ENCODE measurements at places on chromosomes 12 and 14.

DNA sequence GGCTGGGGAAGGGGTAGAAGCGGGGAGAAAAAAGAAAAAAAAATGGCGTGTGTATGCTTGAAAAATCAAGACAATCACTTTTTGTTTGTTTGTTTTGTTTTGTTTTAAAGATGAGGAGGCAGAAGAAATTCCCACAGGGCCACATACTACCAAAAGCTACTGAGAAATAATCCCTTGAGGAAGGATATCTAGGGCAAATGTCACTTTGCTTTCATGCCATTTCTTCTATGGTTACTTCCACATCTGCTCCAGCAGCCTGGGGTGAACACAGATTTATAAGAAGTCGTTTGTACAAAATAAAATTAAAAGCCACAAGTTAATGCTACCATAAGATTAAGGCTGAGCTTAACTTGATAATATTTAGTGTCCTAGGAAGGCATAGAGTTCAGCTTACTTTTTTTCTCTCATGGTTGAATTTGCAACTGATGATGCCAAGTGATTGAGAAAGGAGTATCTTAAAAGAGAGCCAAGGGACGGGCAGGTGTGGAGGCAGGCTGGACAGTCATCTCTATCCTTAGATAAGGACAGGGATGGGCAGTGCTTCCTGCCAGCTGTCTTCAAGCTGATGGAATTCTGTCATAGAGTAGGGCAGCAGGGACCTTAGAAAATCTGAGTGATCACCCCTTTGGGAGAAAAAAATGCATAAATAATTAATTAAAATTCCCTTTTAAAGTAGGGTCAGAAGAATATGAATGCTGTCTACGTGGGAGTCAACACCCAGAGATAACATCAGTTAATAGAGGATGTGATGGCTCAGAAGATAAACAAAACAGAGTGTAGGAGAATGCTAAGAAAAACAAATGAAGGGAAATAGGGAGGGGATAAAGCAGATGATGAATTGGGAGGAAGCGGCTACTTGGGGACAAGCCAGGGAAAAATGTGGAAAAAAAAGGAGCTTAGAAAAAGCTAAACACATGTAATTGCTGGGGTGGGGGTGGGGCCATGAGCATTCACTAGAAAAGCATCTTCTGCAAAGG is 57.1 kb downstream of the DYRK2 start:
- H3K27me3 ChIP-seq: no peaks in the 10 kb centered on the region
- no peak overlapping the region for H3K4me3 ChIP-seq
- DNase-seq: no peak
- peaks cover 9% of the 10 kb centered on the region for H3K4me1 ChIP-seq
- H3K27ac ChIP-seq: no peak overlapping the region
- H3K36me3 ChIP-seq: no peaks in the 10 kb centered on the region

DNA sequence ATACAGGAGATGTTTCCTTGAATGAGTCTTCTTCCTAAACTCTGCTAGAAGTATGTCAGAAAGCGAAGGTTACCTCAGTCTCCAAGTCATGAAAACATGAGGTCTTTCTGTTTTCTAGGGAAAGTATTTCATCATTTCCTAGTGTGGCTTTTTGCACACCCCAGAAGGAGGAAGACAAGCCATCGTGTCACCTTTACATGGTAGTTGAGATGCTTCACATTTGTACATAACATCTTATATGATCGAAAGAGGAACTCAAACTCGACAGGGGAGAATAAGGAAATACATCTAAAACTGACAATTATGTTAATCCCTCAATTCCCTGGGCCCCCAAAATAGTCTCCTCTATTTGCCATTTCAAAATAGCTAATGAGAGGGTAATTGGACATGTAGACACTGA is 214.1 kb upstream of the PLEKHG7 start:
- no peaks in the 10 kb centered on the region for H3K36me3 ChIP-seq
- DNase-seq: no peak
- H3K4me1 ChIP-seq: no peaks in the 10 kb centered on the region
- no peak overlapping the region for H3K27ac ChIP-seq
- H3K4me3 ChIP-seq: no peak overlapping the region

GRCh38 chr12:105704787-105705186 is 374.3 kb downstream of the C12orf75 start:
- peaks cover 10% of the 10 kb centered on the region for H3K4me1 ChIP-seq
- DNase-seq: no peak
- no peak overlapping the region for H3K4me3 ChIP-seq
- H3K27me3 ChIP-seq: no peaks in the 10 kb centered on the region

DNA sequence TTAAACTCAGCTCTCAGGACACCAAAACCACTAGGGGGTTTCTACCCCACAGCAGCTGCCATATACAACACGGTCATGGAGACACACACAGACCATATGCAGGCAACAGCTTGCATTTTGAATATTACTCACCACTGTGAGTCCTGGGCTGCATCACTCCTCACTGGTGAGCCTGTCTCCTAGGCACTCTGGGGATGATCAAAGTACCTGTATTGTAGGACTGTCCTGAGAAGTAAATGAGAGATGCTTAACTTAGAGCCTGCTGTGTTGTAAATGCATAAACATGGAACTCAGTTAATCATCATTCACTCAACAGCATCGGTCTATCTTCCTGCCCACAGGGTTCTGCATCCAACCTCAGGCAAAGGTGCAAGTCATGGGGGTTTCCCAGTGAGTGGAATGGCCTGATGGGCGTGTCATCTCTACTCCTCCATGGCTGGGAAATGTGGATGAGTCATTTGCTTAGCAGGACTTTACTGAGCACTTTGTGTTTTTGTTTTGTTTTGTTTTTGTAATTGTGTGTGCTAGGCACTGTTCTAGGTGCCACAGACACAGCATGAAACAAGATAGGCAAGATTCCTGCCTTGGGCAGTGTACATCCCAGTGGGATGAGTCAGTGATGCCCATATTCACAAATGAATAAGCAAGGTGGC is 1141.2 kb upstream of the TMEM132C start:
- DNase-seq: no peak
- H3K36me3 ChIP-seq: no peaks in the 10 kb centered on the region
- no peak overlapping the region for H3K27ac ChIP-seq
- no peaks in the 10 kb centered on the region for H3K4me1 ChIP-seq

DNA sequence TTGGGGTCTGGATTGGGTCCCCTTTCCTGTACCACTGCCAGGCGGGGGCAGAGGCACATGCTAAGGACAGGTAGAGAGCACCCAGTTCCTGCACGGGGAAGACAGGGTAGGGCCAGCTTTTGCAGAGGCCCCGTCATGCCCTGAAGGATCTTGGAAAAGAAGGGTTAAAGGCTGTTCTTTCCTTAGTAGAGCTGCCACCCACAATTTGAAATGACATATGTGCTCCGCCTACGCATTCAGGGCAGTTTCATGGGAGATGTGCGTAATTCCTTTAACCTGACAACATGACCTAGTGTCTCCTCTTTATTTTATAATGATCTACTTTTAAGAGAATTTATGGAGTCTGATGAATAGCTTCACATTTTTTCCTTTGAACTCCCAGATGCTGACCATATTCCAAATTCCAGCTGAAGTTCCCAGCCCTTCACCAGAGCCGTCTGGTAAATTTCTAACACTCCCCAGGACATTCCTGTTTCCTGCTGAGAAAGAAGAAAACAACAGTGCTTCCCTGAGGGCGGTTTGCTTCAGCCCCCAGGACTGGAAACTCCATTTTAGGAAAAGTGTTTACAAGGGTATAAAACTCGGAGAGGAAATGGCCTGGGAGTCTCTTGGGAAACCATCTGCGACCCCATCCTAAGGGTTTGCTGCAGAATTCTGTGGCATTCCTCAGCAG is 58.9 kb upstream of the PLEKHG3 start:
- no peaks in the 10 kb centered on the region for H3K27me3 ChIP-seq
- peak overlapping the region; percentile 58 for H3K27ac ChIP-seq

DNA sequence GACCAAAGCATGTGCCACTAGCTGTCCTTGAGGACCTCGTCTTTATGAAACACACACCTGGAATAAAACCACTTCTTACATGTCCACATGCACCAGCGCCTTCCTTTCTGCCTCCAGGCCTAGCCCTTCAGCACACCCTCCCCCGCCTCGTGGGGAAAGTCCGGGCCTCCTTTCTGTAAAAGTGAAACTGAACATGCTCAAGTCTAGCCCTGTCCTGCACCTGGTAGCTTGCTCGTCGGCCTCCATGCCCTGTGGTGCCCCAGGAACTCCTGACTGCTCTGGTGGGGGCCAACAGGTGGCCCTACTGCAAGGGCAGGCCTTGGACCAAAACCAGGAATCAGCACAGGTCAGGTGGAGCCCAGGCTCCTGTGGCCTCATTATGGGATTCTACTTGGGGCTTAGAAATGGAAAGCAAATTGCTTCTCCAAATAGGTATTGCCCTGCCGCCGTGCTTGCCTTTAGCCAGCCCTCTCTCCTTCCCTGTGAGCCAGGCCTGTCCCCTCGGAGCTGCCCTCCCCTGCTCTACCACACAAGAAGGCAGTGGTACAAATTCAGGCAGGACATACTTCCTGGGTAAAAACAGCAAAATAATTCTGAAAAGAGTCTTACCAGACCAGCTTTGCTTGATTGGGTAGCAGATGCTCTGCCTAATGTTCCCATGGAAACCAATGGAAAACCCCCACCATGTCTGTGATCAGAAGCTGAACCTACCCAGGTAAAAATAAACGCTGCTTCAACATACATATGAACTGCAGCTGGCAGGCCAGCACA is 43.5 kb downstream of the ERH start:
- no peaks in the 10 kb centered on the region for H3K27me3 ChIP-seq
- peaks cover 38% of the 10 kb centered on the region for H3K4me1 ChIP-seq
- no peaks in the 10 kb centered on the region for H3K36me3 ChIP-seq
- DNase-seq: no peak

DNA sequence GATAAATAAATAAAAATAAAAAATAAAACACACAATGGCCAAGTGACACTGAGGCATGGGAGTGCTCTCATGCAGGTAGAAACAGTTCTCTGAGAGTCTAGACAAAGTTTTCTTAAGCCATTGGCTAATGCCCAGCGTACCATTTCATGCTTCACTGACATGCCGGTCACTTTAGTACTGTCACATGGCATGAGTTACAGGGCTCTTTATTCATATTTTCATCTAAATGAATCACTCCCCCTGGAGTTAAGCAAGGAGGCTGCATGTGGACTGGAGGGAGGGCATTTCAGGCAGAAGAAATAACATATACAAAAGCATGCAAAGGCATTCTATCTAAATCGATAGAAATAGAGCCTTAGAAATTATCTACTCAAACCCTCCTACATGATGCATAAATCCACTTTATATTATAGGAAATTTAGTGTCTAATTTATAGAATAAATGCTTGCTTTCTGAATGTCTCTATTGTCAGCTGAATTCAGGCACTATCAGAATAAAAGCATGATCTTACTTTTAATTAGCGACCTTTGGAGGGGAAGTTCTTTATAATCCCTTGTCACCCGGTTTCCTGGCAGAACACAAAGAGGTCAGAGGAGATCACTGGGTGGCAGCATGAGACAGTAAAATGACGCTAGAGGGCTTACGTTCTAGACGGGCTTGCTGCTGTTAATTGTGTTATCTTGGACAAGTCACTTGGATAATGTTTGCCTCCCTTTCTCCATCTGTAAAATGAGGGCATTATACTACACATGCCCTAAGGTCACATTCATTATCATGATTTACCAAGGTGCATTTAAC is 17.5 kb downstream of the DYRK4 start:
- no peak overlapping the region for H3K4me3 ChIP-seq
- no peaks in the 10 kb centered on the region for H3K4me1 ChIP-seq
- DNase-seq: no peak
- H3K36me3 ChIP-seq: no peaks in the 10 kb centered on the region
- no peak overlapping the region for H3K27ac ChIP-seq
